Stomach (tissue), 19 donors: ENCODE measurements at places on chromosomes 6 and 20. TPM values are rescaled to one million over a fixed set of nuclear protein-coding genes. Genes with fewer than 3 reads are reported as not detected.
A peak's percentile ranks its signal among the peaks of the same experiment; 100 is the strongest.

DNA sequence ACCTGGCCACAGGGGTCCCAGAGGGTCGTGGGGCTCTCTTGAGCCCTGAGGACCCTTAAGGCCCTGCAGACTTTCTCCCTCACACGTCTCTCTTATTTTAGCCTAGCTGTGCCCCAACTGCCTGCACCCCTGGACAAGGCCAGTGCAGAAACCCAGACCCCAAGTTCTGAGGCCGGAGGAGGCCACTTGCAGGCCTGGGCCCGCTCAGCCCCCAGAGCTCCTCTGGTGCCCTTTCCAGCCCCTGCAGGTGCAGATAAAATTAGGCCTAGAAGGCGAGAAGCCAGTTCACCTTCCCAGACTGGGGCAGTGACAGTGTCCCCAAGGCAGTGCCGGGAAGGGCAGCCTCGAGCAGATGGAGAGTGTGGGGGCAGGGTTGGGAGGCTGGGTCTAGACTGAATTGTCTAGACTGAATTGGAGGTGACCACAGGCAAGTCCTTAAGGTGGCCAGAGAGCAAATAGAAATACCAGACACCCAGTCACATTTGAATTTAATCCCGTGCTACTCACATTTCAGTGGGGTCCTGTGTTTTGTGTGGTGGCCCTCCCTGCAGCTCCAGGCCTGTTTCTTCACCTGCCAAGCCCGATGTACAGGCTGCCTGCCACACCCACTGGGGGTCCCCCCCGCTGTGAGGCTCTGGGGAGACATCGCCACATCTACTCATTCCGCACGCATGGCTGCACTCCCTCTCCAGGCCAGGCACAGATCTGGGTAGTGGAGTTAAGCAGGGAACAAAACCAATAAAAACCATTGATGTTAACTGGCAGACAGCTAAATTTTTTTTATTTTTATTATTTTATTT is 8.6 kb upstream of the IP6K3 start:
- H3K4me3 ChIP-seq: no peak overlapping the region
- no peak overlapping the region for H3K27ac ChIP-seq
- H3K27me3 ChIP-seq: no peaks in the 10 kb centered on the region
- no peaks in the 10 kb centered on the region for H3K36me3 ChIP-seq
- no peak for DNase-seq

DNA sequence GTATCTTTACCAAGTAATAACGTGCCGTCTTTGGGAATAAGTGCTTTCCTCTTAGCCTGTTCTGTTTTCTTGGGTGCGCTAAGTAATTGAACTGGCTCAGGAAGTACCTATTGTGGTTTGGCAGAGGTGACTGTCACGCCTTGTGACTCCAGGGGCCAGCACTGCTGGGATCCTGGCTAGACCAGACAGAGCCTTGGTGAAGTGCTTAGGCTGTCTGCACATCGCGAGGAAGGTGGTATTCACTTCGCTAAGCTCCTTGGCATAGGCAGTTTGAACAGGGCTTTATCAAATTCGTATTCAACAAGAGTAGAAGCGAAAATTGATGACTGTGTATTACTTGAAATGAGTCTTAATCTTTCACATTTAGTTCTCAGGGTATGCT is 17.6 kb downstream of the PRDM1 start:
- peaks cover 20% of the 10 kb centered on the region for H3K4me1 ChIP-seq
- peak; percentile 57 for DNase-seq
- peak overlapping the region; percentile 34 for H3K4me3 ChIP-seq
- peak overlapping the region; percentile 53 for H3K27ac ChIP-seq

DNA sequence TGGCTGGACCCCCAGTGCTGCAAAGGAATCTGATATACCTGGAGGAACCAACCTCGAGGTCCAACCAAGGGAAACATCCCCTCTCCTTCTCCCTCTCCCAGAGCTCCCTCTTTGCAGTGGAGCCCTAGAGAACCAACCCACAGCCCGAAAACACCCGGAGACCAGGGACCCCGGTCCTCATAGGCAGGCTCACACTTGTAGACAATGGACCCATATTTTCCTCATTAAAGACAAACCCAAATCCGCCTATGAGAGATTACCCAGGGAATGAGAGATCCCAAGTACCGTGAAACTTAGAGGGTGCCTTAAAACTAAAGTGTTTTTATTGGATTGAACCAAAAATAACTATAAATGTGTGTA is 9.6 kb upstream of the FOXF2 start:
- no peaks in the 10 kb centered on the region for H3K36me3 ChIP-seq
- no peak overlapping the region for H3K4me3 ChIP-seq
- no peak overlapping the region for H3K27ac ChIP-seq
- peaks cover 53% of the 10 kb centered on the region for H3K27me3 ChIP-seq
- H3K4me1 ChIP-seq: peaks cover 71% of the 10 kb centered on the region

- no peak overlapping the region for H3K4me3 ChIP-seq
- no peak overlapping the region for H3K27ac ChIP-seq
- no peaks in the 10 kb centered on the region for H3K27me3 ChIP-seq
- peaks cover 14% of the 10 kb centered on the region for H3K4me1 ChIP-seq
Measured at GRCh38 chr6:156832231-156832647, 55.1 kb downstream of the ARID1B start.

- H3K27ac ChIP-seq: no peak overlapping the region
- H3K4me3 ChIP-seq: no peak overlapping the region
- H3K27me3 ChIP-seq: no peaks in the 10 kb centered on the region
- no peaks in the 10 kb centered on the region for H3K4me1 ChIP-seq
Measured at GRCh38 chr6:47428288-47428687, 49.3 kb upstream of the CD2AP start.

DNA sequence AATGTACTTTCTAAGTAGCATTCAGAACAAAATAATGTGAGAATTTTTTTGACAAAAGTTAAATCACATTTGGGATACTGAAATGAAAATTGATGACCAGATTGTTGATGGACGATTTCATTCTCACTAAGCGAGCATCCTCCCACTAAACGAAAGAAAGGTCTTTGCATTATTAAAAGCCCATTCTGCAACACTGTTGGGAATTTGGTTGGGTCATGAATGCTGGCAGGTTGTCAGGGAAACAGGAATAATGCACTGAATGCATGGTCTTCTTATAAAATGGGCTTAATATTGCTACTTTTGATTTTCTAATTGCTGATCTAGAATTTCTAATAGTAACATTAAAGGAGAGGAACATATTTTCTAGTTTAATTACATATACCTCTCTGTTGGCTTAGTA is 229.8 kb downstream of the NKAIN2 start:
- H3K27ac ChIP-seq: no peak overlapping the region
- H3K4me1 ChIP-seq: no peaks in the 10 kb centered on the region
- no peak overlapping the region for H3K4me3 ChIP-seq
- H3K36me3 ChIP-seq: no peaks in the 10 kb centered on the region
- DNase-seq: no peak
- H3K27me3 ChIP-seq: no peaks in the 10 kb centered on the region

GRCh38 chr6:40349123-40349900 is 237.9 kb downstream of the LRFN2 start:
- no peak overlapping the region for H3K4me3 ChIP-seq
- H3K4me1 ChIP-seq: no peaks in the 10 kb centered on the region
- no peaks in the 10 kb centered on the region for H3K36me3 ChIP-seq
- DNase-seq: peak; percentile 62

DNA sequence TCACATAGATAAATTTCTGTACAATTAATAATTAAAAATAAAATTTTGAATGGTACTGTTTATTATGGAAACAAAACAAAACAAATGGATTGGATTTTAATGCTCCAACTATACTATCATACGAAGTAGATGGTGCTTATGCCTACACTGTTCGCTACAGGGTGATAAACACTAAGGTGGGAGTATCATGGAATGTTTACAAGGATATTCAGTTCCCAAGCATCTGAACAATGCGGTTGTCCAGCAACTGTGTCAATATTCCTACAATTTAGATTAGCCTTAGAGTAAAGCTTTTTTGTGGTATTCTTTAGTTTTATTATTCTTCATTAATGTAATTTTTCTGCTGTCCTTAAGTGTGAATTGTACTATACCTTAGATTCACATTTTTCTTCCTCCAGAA is 105.1 kb downstream of the MMS22L start:
- no peaks in the 10 kb centered on the region for H3K27me3 ChIP-seq
- no peak overlapping the region for H3K4me3 ChIP-seq

- no peaks in the 10 kb centered on the region for H3K4me1 ChIP-seq
- H3K27ac ChIP-seq: no peak overlapping the region
- no peaks in the 10 kb centered on the region for H3K27me3 ChIP-seq
- no peak for DNase-seq
Measured at GRCh38 chr6:135675026-135675425, 176.5 kb upstream of the PDE7B start.

DNA sequence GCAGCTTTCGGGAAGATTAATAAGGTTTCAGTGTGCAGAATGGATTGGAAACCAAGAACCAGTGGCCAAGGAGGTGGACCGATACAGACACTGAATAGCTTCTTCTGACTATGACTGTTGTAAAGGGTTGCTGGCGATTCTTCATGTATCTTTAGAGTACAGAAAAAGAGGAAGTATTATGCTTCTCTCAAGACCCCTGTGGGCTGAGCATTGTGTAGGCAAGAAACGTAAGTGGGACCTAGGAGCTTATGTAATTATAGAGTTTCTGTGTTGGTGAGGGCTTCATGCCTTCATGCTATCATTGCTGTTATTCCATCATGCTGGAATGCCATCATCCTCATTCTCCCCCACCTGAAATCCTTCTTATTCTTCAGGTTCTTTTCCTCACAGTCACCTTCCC is 105.4 kb upstream of the AKIRIN2 start:
- peaks cover 9% of the 10 kb centered on the region for H3K27me3 ChIP-seq
- no peak overlapping the region for H3K4me3 ChIP-seq
- H3K27ac ChIP-seq: no peak overlapping the region
- no peak for DNase-seq

DNA sequence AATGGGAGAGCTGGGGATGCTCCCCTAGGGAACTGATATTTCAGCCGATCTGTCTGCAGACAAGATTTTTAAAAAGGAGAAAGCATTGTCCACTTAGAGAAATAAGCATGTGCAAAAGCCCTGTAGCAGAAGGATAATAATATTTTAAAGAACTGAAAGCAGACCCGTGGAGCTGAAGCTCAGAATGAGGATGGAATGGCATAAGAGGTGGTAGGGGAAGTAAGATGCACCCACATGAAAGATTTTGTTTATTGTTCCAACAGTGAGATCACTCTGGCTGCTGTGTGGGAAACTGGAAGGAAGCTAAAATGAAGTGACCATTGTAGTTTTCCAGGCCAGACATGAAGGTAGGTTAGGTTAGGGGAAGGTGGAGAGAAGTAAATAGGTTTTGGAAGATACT is 266.4 kb upstream of the PRDM1 start:
- no peak overlapping the region for H3K27ac ChIP-seq
- H3K4me1 ChIP-seq: no peaks in the 10 kb centered on the region
- H3K4me3 ChIP-seq: no peak overlapping the region
- no peaks in the 10 kb centered on the region for H3K36me3 ChIP-seq

DNA sequence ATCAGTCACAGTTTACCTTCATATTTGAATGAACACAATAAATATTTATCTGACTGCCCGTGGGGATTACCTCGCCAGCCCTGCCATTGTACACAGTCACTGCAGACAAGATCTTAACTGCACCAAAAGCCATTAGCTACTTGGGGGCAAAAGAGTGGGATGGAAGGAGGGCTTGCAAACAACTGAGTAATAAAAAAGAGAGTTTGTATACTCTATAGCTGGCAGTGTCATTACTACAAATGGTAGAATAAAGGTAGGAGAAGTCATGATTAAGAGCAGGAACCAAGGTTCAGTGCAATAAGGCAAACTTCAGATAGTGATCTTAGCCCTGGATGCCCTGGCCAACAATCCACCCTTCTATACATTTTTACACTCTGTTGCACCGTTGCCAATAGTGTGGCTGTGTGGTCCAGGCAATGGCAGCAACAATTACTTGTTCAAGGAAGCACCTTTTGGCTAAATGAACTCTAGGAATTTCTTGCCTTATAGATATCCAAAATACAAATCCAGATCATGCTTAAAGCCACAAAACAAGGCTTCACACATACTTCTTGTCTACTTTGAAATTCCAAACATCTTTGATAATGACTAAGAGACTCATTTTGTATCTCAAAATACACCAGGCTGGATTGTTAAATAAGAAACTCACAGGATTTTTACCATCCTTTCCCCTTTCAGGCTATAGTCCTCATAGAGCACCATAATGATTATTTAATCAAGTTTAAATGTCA is 955.4 kb upstream of the ADGRB3 start:
- H3K27me3 ChIP-seq: no peaks in the 10 kb centered on the region
- no peaks in the 10 kb centered on the region for H3K4me1 ChIP-seq
- H3K4me3 ChIP-seq: no peak overlapping the region

DNA sequence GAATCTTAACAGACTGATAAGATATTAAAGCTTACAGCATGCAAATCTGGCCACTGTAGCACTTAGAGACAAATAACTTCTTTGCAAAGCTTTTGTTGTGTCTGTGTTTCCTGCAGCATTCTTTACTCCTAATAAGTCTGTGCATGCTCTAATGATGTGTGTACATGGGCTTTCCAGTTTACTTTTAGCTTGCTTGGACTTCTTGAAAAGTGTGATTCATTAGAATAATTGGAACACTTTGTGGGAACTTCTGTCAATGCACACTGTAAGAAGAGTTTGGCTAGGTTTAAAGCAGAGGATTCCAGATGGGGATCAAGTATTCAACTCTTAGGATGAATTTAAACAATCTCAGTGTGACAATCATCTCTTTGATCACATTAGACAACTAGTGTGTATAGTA is 22.1 kb upstream of the TINAG start:
- no peaks in the 10 kb centered on the region for H3K36me3 ChIP-seq
- H3K27ac ChIP-seq: no peak overlapping the region
- H3K4me3 ChIP-seq: no peak overlapping the region
- no peak for DNase-seq

CYP21A2 gene
- polyA plus RNA-seq: 1.4 TPM

RNF146 gene
- polyA plus RNA-seq: 30.5 TPM

CST2 gene
- polyA plus RNA-seq: not detected

AFG1L gene
- 2.1 TPM for polyA plus RNA-seq

PNLDC1 gene
- 0.25 TPM for polyA plus RNA-seq

COL11A2 gene
- polyA plus RNA-seq: 0.19 TPM

IL17F gene
- not detected for polyA plus RNA-seq

UNC5CL gene
- 9.7 TPM for polyA plus RNA-seq
